ENCODE measurements at places on chromosomes 1 and 21. TPM values are rescaled to one million over a fixed set of nuclear protein-coding genes. Genes with fewer than 3 reads are reported as not detected.

The IVNS1ABP gene
- 108 TPM for total RNA-seq

The MCOLN2 gene
- 42.7 TPM for total RNA-seq

The TAS1R3 gene
- total RNA-seq = 1.2 TPM

The NPHS2 gene
- total RNA-seq = not detected

The ERI3 gene
- 30.7 TPM for total RNA-seq

The KHDRBS1 gene
- total RNA-seq = 162 TPM

The TCP10L gene
- total RNA-seq = 0.70 TPM

The PARK7 gene
- total RNA-seq = 303 TPM

The OR2T2 gene
- total RNA-seq = not detected

The MTARC2 gene
- not detected for total RNA-seq

The BARHL2 gene
- total RNA-seq = not detected

The CD53 gene
- total RNA-seq = 443 TPM

The COL16A1 gene
- not detected for total RNA-seq

The DDR2 gene
- 0.16 TPM for total RNA-seq

The S1PR1 gene
- total RNA-seq = 229 TPM

The CDC42BPA gene
- 8.8 TPM for total RNA-seq

The TEX38 gene
- total RNA-seq = not detected

The HNRNPR gene
- total RNA-seq = 234 TPM

Data from T-helper 2 cell treated with Interferon-gamma antibody and Interleukin-4, amounts not matched to agents 100 ng/mL and 5 ng/mL, for 36 hours (primary cell).